GM18507 (cell line): ENCODE measurements at places on chromosomes 5 and 9.

- DNase-seq, result no peak
Measured at GRCh38 chr9:98612061-98612752, 96.5 kb downstream of the GABBR2 start.

GRCh38 chr9:15248621-15249020 lies 58.4 kb downstream of the TTC39B start:
- DNase-seq, result no peak

DNA sequence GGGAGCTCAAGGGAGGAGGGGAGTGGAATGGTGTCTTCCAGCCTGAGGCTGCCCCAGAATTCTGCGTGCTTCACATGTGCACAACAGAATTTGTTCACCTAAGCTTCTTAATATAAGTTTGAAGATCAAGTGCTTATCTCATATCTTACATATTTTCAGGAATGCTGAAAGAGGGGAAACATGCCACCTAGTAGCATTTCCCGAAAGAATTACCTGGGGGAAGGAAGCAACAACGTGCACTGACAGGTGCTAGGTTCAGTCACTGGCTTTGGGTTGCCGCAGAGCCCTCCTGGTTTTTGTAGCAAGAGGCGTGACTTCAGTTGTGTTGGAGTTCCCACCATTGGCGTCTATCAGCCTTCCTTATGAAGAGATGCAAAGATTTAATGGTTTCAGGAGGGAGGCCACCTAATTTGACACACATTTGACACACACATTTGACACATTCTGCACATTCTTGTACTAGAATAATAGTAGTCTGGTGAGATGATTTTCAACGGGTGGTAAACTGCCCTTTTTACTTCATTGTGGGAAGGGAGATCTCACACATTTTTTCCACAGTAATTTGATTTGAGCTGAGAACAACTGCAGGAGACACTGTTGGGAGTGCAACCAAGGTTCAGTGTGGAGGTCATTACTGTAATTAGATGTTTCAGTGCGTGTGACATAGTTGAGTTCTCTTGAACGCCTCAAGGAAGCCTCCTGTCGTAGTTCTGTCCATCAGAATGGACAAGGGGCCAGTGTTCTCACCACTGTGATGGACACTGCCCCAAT lies 481.3 kb downstream of the CCDC171 start:
- DNase-seq, result no peak

- no peak for DNase-seq
Measured at GRCh38 chr5:14721990-14722656, 57.6 kb downstream of the OTULIN start.

DNA sequence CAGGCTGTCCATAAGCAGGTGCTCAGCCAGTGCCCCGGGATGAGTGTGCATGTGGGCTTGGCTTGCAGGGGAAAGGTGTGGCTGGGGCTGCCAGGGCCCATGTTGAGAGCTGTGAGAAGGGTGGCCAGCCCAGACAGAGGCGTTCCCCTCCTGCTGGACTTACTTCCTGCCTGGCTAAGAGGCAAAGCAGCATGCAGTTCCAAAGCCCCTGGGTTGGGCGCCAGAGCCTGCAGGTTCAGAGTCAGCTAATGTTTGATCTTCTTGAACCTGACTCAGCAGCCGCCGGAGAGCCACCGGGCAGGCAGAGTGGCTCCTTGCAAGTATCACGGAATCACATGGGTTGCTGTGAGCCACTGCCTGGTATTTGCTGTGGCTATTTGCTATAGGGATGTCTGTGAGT lies 168.4 kb upstream of the MAP1B start:
- no peak for DNase-seq

- no peak for DNase-seq
Measured at GRCh38 chr5:139481122-139481533, 1.4 kb downstream of the STING1 start.

DNA sequence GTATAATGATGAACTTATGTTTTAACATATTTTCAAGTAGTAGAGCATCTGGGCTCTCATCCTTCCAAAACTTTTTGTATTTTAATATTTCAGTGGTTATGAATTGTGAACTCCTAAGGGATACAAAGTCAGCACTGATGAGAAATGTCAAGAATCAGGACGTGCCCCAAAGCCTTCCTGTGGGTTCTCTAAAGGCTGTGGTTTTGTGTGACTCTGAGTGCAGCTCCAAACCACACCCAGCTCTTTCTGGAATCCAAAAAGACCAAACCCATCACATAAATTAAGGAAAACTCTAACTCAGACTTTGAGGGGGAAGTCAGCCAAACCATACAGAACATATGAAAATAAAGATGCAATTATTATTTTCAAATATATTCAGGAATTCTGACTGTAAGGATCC lies 40.8 kb upstream of the SMU1 start:
- DNase-seq, result no peak

DNA sequence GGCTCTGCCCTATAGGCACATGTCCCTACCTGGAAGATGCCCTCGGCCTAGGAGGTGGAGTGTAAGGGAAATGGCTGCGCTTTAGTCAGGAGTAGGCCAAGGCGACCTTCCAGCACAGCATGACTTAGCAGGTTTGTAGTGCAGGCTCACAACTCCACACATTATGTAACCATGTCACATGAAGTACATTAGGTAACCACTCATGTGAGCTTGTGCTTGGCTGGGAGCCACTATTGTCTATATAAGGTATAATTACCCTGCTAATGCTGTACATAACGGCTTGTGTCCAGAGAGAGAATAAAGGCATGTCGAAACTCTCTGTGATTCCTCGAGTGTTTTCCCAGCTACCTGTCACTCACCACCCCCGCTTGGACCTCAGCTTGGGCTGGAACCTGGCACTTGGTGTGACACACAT lies 74.9 kb downstream of the CAMK4 start:
- DNase-seq, result no peak

DNA sequence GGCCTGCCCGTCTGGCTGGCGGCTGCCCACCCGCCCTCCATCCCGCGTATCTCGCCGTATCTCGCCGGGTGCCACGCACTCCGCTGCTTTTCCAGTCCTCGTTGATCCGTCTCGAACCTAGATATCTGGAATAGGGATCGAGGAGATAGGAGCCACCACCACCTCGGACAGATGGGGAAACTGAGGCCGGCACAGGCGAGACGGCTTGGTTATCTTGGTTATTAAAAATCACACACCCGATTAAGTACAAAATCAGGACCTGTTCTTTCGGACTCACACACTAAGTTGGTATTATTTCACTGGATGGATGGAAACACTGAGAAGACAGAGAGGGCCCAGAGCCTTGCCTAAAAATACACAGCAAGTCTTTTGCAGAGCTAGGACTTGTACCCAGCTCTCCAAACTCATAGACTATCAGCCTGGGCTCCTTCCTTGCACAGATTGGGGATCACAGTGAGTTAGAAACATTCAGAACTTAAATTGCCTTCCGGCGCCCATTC lies 678 bp downstream of the SLC26A2 start:
- no peak for DNase-seq

- DNase-seq, result no peak
Measured at GRCh38 chr5:74693191-74693590, 8.2 kb downstream of the HEXB start.

GRCh38 chr5:151895660-151896030 lies 29.0 kb downstream of the GLRA1 start:
- no peak for DNase-seq

- DNase-seq, result no peak
Measured at GRCh38 chr5:135944564-135944963, 10.2 kb downstream of the LECT2 start.

GRCh38 chr5:140603734-140604133 lies 29.2 kb downstream of the CD14 start:
- no peak for DNase-seq

DNA sequence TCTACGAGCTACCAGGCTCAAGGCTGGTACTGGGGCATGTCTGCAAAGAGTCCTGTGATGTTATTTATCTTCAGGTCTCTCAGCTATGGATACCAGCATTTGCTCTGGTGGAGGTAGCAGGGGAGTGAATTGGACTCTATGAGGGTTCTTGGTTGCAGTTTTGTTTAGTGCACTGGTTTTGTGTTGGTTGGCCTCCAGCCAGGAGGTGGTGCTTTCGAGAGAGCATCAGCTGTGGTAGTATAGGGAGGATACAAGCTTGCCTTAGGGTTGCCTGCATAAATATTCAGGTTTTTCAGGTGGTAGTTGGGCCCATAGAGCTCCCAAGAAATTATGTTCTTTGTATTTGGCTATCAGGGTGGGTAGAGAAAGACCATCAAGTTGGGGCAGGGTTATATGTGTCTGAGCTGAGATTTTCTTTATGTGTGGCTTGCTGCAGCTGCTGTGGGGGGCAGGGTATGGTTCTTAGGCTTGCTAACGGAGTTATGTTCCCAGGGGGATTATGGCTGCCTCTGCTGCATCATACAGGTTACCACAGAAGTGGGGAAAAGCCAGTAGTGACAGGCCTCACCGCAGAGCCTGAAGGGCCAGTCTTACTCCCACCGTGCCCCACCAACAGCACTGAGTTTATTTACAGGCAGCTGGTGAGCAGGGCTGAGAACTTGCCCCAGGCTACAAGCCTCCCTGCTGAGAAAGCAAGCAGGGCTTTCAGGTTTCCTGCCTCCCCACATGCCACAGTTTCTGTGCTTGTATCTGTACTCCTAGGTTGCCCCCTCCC lies 9.7 kb upstream of the RIOK2 start:
- no peak for DNase-seq

DNA sequence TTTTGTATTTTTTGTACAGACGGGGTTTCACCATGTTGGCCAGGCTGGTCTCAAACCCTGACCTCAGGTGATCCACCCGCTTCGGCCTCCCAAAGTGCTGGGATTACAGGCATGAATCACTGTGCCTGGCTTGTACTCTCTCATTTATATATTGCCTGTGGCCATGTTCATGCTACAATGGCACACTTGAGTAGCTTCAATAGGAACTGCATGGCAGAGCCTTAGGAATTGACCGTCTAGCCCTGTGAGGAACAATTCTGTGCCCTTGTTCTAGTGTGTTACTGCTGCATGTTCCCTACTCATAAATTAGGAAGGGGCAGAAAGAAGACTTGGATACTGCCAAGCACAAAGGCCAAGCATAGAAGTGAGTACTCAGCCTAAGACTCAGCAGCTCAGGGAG lies 104.2 kb downstream of the LIFR start:
- DNase-seq, result no peak

DNA sequence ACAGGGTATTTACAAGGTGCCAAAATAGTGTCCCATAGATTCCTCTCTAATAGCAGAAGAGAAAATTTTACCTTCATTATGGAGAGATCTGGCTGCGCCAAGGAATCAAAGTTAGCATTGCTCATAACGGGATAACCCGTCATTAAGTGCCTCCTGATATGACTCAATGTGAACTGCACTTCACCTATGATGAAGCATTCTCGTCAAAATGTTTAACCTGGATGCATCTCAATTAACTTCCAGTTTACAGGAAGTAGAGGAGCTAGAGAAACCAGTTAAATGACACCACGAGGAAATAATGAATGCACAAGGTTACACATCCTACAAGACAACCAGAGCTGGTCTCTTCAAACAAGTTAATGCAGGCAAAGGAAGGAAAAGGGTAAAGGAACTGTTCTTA lies 17.2 kb downstream of the FBXW11 start:
- no peak for DNase-seq

DNA sequence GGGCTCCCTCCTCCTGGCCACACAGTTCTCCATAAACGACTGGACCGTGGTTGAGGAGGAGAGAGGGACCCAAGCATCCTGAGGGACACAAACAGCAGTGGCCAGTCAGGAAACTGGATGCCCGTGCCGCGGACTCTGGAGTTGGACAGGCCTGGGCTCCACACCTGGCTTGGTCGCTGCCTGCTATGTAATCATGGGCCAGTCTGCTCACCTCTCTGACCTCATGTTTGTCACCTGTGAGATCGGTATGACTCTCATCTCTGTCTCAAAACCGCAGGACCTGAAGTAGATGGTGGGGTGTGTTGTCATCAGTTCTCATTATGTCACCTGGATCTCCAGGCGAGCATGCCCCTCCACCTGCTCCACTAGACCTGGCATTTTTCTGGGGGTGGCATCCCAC lies 14.5 kb downstream of the CXXC5 start:
- DNase-seq, result no peak

DNA sequence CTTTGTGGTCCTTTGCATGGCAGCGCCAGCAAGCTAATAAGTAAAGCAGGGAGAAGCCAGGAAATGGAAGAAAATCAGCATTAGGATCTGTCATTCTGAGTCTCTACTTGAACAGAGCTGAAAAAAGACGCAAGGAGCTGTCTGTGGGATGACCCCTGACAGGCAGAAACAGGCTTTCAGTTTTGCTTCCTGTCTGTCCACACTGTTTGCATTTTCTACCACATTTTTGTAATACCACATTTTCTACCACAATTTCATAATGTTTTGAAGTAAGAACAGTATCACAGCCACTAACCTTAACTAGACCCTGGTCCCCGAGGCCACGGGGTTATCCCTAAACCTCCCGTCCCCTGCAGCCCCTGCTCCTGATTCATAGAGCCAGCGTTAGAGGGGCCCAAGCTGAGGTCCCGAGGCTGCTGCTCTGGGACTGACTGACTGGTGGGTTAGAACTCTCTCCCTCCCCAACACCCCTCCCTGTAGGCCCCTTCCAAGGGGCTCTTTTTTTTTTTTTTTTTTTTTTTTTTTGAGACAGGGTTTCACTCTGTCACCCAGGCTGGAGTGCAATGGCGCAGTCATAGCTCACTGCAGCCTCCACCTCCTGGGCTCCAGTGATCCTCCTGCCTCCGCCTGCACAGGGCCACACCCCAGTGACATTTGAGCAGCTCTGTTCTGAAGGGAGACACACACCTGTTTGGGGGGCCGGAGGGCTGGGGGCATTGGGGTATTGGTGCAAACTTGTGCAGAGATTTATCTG lies 4.0 kb upstream of the CLIC3 start:
- peak; percentile 58 for DNase-seq

DNA sequence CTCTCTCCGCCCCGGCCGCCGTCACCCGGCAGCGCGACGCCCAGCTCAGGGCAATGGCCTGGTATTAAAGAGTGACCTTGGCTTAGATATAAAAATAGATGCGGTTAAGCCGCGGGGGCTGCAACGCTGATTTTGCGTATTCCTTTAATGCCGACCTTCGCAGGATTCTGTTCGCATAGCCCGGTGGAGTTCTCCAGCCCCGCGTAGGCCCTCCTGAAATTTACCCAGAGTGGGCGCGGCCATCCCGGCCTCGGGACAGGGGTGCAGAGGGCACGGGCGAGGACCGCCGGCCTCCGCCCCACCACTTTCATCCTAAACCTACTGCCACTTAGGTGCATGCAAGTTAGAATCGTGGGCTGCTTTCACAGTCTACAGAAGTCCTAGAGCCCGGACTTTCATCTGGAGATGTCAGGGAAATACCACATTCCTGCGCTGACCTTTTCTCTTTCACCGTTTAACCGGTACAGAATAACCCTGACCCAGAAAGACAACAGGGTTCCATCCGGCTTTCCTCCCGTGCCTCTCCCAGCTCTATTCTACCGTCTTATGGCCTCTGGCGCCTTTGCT lies 492 bp upstream of the FAM169A start:
- no peak for DNase-seq
